Ovary (tissue), 10 donors: ENCODE measurements at places on chromosomes 12 and 14.
A peak's percentile ranks its signal among the peaks of the same experiment; 100 is the strongest.

DNA sequence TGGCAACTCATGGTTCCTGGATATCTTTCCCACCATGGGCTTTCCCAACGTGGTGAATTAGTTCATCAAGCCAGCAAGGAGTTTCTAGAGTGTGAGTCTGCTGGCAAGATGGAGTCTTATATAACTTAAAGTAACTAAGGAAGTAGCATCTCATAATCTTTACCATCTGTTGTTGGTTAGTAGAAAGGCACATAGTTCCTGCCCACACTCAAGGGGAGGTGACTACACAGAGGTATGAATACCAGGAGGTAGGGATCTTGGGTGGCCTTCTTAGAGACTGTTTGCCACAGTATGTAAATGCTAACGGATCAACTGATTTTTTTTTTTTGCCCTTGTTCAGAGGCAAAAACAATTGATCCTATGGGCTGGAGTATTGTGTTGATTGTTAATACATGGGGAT, 446.9 kb downstream of the ATP23 start:
- DNase-seq = no peak

DNA sequence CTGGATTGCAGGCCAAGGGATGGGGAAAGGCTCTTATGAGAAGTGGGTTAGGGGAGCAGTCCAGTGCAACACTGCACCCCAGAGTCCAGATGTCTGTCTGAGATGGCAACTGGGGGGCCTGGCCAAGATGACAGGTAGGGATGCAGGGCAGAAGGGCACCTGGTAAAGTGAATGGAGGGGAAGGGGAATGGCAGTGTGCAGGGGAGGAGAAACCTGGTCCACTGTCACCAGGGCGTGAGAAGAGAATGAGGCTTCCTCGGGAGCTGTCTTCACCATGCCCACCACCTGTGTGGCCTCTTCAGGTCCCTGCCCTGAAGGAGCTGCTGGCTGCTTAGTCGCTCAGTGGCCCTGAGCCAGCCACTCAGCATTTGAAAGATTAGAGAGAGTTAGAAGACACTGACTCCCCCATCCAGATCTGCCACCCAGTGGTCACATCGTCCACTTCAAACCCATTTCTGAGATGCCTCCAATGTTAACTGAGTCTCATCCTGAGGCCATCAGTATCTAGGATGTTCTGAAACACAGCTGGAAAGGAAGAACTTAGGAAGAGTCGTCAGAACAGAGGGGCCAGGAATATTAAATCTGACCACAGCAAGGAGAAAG, 57.3 kb downstream of the PLEKHG3 start:
- peak; percentile 56 for DNase-seq

DNA sequence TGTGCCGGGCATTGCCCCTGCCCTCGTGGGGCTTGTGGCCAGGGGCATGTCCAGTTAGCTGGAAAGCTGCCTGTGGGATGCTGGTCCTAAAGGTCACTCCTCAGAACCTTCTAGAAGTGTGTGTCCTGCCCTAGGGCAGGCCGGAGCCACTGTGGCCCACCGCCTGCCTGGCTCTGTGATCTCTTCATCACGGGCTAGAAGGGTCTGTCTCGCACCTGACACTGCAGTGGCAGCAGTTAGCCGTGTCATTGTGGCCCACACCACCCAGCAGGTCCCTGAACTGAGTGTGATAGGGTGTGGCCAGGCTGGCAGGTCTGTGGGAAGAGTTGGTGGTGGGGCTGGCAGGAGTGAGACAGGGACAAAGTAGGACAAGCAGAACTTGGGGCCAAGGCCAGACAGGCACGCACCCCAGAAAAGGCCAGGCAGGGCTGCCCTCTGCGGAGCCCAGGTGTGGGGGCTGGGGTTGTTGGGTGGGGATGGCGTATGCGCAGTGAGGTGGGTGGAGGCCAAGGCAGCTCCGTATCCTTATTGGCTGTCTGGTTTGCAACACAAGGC, 41.2 kb downstream of the ADGRD1 start:
- no peak for DNase-seq

DNA sequence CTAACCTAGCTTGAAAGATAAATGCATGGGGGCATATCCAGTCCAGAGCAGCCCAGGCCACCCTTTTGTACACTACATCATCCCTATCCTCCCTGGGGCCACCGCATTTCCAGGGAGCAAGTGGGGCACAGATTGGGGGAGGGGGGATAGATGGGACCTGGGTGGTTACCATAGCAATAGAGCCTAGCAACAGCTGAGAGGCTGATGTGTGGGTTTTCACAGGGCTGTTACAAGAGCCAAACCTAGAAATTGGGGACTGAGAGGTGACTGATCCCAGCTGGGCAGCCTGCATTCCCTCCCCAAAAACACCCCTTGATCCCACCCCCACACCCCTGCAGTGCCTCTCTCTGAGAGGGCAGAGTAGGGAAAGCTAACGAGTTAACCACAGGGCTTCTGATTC, 3.7 kb upstream of the ZNF384 start:
- DNase-seq = no peak

DNA sequence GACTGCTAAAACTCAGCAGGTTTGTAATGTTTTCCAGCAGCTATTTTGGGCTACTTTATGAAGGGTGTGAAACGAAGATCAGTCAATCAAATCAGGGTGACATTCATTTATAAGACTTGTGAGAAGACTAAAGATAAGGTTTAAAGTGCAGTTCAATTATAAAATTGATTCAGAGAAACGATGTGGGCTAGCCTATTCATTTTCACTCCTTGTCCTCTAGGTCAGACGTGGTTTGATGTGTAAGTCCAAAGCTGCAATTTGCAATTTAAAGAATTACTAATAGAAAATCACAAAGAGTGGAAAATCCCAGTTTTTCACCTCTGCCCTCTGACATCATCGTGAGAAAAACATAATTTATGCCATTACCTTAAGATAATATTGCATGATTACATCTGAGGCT, 243.5 kb upstream of the NOVA1 start:
- no peak for DNase-seq

- no peak for DNase-seq
These were observed 6.3 kb downstream of the RFLNA start for GRCh38 chr12:124301084-124301654.

- no peak for DNase-seq
These were observed 122.1 kb downstream of the CALM1 start for GRCh38 chr14:90518941-90519256.

DNA sequence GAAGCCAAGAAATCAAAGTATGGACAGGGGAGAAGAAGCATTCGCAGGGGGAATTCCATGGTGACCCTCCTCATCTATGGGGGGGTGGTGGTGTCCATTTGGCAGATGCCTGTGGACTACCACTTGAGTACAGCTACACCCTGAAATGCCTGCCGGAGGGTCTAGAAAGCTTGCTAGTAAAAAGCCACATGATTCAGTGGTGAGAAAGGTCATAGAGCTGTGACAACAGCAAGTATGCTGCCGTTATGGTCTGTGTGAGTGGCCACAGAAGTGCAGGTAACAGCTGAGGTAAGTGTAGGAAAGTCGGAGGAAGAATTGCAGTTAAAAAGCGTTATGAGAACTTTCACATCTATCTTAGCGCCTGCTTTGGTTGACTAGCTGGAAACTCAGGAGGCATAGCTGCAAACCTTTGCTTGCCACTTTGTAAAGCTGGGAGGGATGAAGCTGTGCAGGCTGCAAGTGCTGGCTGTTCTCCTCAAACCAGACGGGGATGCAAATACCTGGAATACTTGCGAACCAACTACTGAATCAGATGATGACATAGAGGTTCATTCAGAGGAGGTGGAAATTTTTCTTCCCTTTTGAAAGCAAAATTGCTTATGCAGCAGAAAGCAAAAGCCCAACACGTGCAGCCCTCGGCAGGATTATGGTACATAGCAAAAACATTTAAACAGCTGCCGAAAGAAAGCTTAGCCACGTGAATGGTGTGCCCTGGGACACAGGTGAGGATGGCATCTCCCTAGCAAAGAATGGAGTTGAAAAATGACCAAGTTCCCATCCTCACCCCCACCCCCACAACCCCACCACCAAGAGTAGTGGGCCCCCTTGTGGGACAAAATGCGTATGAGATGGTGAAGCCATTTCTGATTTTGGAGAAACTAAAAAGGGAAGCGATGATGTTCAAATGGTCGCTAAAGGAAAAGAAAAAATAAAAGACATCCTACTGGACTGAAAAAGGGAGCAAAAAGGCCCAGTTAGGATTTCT, 287.0 kb downstream of the RERGL start:
- no peak for DNase-seq

GRCh38 chr14:78340250-78340649, 170.1 kb downstream of the NRXN3 start:
- no peak for DNase-seq

DNA sequence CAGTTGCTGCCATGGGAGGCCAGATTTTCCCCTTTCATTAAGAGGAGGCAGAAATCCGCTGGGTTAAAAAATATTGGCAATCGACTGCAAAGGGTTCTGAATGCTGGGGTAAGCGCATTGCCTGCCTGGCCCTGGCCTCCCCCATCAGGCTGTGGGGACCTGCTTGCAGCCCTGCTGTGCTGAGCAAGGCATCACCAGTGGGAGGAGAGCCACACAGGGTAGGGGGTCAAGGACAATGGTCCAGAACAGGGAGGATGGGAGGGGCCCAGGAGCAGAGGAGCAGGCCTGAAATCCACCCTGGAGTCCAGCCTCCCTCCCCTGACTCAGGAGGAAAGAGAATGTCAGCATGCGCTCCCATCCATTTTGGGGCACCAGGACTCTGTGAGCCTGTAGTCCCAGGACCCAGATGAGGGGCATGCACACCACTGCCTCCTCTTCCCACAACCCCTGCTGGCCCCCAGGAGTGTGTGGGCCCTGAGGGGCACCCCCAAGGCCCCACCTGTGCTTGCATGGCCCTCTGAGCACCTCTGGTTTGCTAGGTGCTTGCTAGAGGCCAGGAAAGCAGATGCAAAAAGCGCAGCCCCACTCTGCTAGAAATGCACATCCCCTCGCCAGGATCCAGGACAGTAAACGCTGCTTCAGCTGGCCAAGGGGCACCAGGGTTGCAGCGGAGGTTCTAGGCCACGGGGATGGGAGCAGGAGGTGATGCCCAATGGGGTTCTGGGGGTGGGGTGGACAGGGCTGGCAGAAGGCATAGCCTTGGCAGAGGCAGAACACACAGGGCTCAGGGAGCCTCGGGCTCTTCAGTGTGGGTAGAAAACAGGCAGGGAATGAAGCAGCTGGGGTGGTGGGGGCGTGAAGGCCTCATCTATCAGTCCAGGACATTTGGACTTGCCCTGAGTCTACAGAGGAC, 14.6 kb downstream of the TESC start:
- peak; percentile 42 for DNase-seq

DNA sequence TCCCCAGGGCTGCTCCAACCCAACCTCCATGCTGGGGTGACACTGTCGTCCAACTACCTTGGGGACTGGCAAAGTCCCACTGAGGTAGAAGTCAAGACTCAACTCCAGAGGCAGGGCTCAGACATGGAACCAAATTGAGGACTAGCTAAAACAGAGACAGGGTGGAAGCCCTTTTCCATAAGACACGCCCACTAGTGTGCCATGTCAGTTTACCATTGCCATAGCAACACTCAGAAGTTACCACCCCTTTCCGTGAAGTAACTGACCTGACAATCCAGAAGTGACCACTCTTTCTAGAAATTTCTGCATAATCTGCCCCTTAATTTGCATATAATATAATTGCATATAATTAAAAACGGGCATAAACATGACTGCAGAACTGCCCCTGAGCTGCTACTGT, 409.6 kb downstream of the MED13L start:
- DNase-seq = no peak

DNA sequence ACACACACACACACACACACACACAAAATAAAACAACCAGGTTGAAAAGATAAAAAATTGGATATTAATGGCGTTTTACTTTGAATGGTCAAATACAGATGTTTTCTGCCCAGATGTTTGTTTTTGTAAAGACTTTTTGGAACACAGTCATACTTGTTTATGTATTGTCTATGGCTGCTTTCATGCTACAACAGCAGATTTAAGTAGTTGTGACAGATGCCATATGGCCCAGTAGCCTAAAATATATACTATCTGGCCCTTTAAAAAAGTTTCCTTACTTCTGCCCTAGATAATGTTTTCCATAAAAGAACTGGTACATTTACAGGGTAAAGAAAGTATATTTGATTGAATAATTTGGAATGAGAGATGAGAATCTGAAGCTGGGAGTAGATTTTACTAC, 1362.8 kb upstream of the SEL1L start:
- no peak for DNase-seq

DNA sequence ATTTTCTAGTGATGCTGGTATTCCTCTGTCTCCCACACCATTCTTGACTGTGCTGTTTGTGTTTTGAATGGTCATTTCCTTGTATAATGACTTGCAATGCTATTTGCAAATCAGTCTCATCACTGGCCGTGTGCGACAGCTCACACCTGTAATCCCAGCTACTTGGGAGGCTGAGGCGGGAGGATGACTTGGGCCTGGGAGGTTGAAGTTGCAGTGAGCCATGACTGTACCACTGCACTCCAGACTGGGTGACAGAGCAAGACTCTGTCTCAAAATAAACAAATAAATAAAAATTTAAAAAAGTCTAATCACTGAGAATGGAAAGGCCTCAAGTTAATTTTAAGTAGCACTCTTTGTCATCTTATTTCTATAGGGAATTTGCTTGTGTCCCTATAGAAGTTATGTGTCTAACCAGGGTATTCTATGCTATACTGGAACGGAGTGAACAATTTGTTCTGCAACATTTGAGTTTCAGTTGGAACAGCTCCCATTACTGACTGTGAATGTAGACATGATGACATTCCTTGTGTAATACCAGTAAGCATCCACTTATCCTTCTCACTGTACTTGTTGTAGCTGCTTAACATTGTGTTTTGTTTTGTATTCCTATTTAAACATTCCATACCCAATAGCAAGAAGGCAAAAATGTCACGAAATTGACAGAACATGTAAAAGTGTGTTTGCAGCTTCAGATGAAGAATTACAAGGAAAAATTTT, 126.3 kb downstream of the MGST1 start:
- no peak for DNase-seq

GRCh38 chr14:52551205-52551604, 1.1 kb downstream of the TXNDC16 start:
- no peak for DNase-seq

DNA sequence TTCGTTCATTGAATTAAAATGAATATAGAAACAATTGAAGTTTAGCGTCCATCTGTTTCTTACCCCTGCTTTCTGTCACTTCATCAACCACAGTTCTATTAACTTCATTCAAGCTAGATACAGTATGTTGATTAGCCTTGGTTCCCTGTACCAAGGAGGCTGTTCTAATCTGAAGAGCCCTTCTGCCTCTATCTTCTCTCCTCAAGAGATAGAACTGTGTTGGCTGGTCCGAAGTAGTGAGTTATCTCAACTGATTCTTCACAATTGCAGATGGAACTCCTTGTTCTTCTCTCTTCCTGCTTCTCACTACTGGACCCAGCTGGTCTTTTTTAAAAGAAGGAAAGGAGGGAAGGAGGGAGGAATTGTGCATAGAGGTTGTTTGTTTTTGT, 82.1 kb upstream of the TRAF3 start:
- no peak for DNase-seq

GRCh38 chr12:59396519-59396918, 199.3 kb upstream of the SLC16A7 start:
- no peak for DNase-seq

- no peak for DNase-seq
These were observed 514 bp upstream of the LARP4 start for GRCh38 chr12:50400104-50400637.
